ENCODE measurements at places on chromosomes 13 and 19. TPM values are rescaled to one million over a fixed set of nuclear protein-coding genes. Genes with fewer than 3 reads are reported as not detected.
A peak's percentile ranks its signal among the peaks of the same experiment; 100 is the strongest.

The RUBCNL gene
- total RNA-seq, result 1.1 TPM

The KIR2DL1 gene
- total RNA-seq, result not detected

The ITGBL1 gene
- not detected for total RNA-seq

The MEDAG gene
- not detected for total RNA-seq

The LILRA1 gene
- total RNA-seq, result not detected

The ZNF682 gene
- 13.9 TPM for total RNA-seq

DNA sequence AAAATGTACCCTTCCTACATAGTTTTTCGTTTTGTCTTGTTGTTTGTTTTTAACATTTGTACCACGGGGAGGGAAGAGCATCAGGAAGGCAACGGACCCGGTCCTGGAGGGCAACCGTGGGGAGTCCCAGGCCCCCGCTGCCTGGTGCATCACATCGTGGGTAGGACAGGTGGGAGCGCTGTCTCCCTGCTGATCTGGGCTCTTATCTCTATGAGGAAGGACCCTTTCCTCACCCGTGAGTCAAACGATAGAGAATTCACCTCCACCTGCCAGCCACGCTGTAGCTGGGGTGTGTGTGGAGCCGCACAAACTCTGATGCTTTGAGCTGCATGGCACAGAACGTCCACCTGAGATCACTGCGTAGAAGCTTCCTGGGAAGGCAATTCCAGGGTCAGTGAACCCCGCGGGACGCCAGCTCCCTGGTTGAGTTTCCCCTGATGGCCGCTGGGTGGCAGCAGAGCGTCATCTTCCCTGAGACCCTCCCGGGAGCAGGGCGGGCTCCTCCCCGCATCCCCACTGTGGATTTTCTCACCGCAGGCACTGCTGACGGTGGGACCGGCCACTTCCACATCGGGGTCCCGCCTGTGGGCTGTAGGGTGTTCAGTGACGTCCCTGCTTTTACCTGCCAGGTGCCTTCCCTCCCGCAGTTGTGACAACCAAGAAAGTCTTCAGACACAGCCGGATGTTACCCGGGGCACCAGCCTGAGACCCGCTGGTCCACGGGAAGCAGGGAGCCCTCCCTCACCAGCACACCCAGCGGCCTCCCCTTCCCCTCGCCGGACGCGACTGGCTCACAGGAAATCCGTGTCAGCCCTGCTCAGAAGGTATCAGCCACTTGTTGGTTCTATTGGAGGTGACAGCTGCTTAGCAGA lies 54.7 kb downstream of the ZNF787 start:
- peak; percentile 54 for DNase-seq
- H3K27me3 ChIP-seq, result peaks cover 35% of the 10 kb centered on the region
- H3K4me1 ChIP-seq, result peaks cover 10% of the 10 kb centered on the region
- no peaks in the 10 kb centered on the region for H3K36me3 ChIP-seq

GRCh38 chr13:97348569-97349100 lies 85.3 kb upstream of the RAP2A start:
- no peak overlapping the region for H3K4me3 ChIP-seq
- no peaks in the 10 kb centered on the region for H3K4me1 ChIP-seq

DNA sequence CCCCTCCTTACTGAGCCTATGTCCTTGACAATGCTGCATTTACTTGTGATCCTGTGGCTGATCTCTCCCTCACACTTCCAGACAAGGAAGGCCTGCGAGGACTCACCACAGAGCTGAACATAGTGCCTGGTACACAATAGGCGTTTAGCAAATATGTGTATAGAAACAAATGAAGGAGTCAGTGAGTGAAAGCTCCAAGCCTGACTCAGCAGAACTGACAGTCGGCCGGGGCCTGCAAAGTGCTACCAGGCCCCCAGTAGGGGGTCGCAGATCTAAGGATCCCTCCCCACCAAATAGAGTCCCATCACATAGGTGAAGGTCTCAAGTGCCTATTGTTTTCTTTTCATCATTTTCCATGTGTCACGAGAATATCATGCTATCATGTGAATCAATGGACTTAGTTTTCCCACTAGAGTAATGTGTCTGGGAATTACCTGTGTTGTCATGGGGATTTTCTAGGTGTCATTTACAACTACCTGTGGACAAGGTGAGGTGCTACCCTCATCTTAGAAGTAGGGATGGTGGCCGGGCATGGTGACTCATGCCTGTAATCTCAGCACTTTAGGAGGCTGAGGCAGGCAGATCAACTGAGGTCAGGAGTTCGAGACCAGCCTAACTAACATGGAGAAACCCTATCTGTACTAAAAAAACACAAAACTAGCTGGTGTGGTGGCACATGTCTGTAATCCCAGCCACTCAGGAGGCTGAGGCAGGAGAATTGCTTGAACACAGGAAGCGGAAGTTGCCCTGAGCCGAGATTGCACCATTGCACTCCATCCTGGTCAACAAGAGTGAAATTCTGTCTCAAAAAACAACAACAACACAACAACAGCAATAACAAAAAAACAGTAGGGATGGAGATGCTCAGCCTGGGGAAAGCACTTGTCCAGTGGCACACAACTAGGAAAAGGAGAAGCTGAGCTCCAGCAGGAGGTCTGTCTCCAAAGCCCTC lies 50.3 kb upstream of the CYP2A7 start:
- H3K4me1 ChIP-seq, result no peaks in the 10 kb centered on the region
- no peak overlapping the region for H3K4me3 ChIP-seq

DNA sequence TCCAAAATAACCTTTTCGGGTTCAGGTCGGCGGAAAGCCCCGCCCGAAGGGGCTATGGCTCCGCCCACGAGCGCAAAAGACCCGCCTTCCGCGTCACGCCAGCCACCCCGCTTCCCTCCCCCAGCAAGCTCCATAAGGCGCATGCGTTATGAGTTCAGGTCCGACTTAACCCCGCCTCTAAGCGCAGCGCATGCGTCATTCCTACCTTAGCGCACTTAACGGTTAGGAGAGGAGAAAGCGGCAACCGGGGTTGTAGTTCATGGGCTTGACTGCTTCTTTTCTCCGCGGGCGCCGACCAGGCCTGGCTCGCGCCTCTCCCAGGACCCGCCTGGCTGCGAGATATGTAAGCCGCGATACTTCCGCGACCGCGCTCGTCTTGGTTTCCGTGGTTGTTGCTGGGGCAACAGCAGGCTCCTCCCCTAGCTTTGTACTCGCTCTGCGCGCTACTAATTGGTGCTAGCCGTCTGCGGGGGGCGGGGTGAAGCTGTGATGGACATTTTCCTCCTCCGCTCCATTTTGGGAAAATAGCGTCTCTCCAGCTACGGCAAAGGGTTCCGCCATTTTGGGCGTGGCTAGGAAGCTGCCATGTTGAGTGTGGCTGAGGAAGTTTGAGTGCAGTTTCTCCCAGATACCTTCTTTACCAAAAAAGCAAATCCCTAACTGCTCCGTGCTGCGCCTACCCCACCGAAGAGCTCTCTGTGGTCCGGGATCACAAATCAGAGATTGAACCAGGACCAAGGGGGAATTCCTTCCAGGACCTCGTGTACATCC lies at the start of gene B9D2:
Gene B9D2 (minus strand): TSS at position 397 of the 771 bp plus-strand sequence. CDS start 630 bp downstream, outside the sequence.
- peaks cover 25% of the 10 kb centered on the region for H3K4me1 ChIP-seq
- peak; percentile 95 for DNase-seq
- peaks cover 14% of the 10 kb centered on the region for H3K36me3 ChIP-seq
- H3K27me3 ChIP-seq, result no peaks in the 10 kb centered on the region
- peak within 1 kb of the TSS; percentile 96 for H3K27ac ChIP-seq

DNA sequence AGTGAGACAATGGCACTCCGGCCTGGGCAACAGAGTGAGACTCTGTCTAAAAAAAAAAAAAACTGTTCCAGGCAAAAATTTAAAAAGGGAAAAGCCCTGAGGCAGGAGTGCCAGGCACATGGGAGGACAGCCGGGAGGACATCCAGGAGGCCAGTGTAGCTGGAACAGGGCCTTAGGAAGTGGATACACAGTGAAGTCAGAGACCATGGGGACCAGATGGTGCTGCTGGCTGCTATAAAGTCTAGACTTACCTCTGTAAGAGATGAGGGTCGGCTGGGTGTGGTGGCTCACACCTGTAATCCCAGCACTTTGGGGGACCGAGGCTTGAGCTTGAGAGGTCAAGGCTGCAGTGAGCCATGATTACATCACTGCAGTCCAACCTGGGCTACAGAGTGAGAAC lies 15.0 kb downstream of the HAS1 start:
- no peak for DNase-seq
- peaks cover 11% of the 10 kb centered on the region for H3K4me1 ChIP-seq
- no peak overlapping the region for H3K27ac ChIP-seq
- no peaks in the 10 kb centered on the region for H3K27me3 ChIP-seq
- no peak overlapping the region for H3K4me3 ChIP-seq

GRCh38 chr13:74111399-74111798 lies 22.8 kb downstream of the KLF12 start:
- H3K36me3 ChIP-seq, result peaks cover 42% of the 10 kb centered on the region
- H3K4me1 ChIP-seq, result peaks cover 60% of the 10 kb centered on the region
- H3K27ac ChIP-seq, result no peak overlapping the region
- no peak for DNase-seq
- no peaks in the 10 kb centered on the region for H3K27me3 ChIP-seq
- H3K4me3 ChIP-seq, result no peak overlapping the region

- no peak for DNase-seq
- H3K4me3 ChIP-seq, result no peak overlapping the region
- H3K27ac ChIP-seq, result no peak overlapping the region
- no peaks in the 10 kb centered on the region for H3K36me3 ChIP-seq
- H3K4me1 ChIP-seq, result no peaks in the 10 kb centered on the region
These were observed 1214.1 kb downstream of the DIAPH3 start for GRCh38 chr13:58949646-58950045.

DNA sequence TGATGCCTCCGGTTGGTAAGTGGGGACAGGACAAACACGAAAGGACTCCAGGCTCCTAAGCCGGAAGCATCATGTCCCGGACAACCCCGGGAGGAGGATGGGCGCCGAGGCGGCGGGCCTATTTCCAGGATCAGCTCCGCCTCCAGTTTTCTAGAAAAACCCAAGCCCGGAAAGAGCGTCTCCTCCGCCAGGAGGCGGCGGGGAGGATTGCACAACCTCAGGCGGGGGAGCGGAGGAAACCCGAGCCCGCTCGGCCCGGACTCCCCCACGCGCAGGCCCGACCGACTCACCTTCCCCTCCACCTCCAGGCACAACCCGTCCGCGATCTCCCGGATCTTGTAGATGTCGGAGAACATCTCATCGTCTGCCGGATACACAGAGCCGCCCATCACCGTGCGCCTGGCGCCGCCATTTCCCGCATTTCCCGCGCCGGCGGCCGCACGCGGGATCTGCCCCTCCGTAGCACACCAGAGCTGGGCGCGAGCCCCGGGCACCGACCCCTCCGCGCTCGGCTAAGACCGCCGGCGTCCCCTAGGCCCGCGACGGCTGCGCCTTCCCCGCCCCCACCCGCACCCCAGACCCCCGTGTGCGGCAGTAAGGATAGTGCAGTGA lies 455 bp downstream of the TPT1 start:
- peak; percentile 86 for DNase-seq
- H3K27me3 ChIP-seq, result peaks cover 3% of the 10 kb centered on the region
- peaks cover 42% of the 10 kb centered on the region for H3K4me1 ChIP-seq
- peak overlapping the region; percentile 99 for H3K27ac ChIP-seq
- peak overlapping the region; percentile 99 for H3K4me3 ChIP-seq
- peaks cover 61% of the 10 kb centered on the region for H3K36me3 ChIP-seq

- no peak for DNase-seq
- no peaks in the 10 kb centered on the region for H3K27me3 ChIP-seq
- no peak overlapping the region for H3K4me3 ChIP-seq
- peaks cover 26% of the 10 kb centered on the region for H3K4me1 ChIP-seq
These were observed 1.7 kb downstream of the IL4I1 start for GRCh38 chr19:49894879-49895565.

DNA sequence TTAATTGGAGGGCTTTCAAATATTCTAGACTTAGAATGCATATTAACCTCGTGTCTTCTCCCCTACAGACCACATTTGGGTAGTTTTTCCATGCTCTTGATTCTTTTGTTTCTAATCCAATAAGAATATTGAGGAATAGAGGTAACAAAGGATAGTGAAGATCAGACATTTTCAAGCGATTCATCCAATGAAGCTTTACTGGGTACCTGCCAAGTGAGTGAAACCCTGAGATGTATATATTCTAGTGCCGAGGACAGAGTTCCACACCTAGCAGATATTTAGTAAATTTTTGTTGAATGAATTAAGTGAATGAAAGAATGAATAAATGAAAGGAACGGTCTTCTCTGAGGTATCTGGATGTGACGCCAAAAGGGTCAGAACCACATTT lies 442 bp upstream of the RFC3 start:
- peaks cover 24% of the 10 kb centered on the region for H3K4me1 ChIP-seq
- H3K36me3 ChIP-seq, result peaks cover 37% of the 10 kb centered on the region
- no peak for DNase-seq
- peak overlapping the region; percentile 95 for H3K27ac ChIP-seq

GRCh38 chr19:34189199-34189916 lies 17.1 kb downstream of the LSM14A start:
- peaks cover 72% of the 10 kb centered on the region for H3K4me1 ChIP-seq
- no peaks in the 10 kb centered on the region for H3K27me3 ChIP-seq
- no peak overlapping the region for H3K27ac ChIP-seq

DNA sequence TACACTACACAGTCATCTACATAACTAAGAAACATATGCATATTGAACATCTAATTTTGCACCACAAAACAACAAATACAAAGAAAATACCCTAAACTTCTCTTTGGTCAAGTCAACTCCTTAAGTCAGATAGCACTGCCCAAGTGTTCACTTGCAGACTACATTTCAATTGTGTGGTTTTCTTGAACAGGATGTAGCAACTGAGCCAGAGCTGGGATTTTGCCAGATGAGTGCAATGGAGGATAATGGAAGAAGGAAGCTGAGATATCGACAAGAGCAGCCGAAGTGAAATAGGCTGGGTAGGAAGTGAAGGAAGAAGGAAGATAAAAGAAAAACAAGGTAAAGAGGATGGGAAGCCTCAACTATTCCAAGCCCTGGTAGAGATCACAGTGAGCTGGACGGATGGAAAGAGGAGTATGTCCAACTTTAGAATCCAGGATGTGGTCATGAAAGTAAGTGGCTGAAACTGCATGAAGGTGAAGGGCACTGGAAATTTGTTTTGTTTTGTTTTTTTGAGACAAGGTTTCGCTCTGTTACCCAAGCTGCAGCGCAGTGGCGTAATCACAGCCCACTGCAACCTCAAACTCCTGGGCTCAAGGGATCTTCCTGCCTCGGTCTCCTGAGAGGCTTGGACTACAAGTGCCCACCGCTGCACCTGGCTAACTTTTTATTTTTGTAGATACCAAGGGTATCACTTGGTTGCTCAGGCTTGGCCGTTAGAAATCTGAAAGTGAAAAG lies 15.0 kb downstream of the NUFIP1 start:
- H3K4me1 ChIP-seq, result no peaks in the 10 kb centered on the region
- no peak overlapping the region for H3K4me3 ChIP-seq
- peaks cover 10% of the 10 kb centered on the region for H3K36me3 ChIP-seq
- H3K27ac ChIP-seq, result no peak overlapping the region

- peak; percentile 28 for DNase-seq
- peaks cover 30% of the 10 kb centered on the region for H3K36me3 ChIP-seq
- peaks cover 29% of the 10 kb centered on the region for H3K4me1 ChIP-seq
- no peaks in the 10 kb centered on the region for H3K27me3 ChIP-seq
These were observed 25.0 kb downstream of the ERCC5 start for GRCh38 chr13:102870677-102871415.
